ENCODE measurements at places on chromosomes 7 and 10. TPM values are rescaled to one million over a fixed set of nuclear protein-coding genes. Genes with fewer than 3 reads are reported as not detected.

Gene STOX1
- total RNA-seq: 2.1 TPM

Gene ANKRD30A
- total RNA-seq: not detected

Gene PPRC1
- 17.9 TPM for total RNA-seq

Gene ELAPOR2
- total RNA-seq: 6.0 TPM

Gene PLCE1
- total RNA-seq: 3.9 TPM

Gene NXPH1
- total RNA-seq: not detected

Gene MYPN
- total RNA-seq: 2.3 TPM

Gene CCDC146
- total RNA-seq: 3.3 TPM

Gene SPDYE11
- total RNA-seq: not detected

All from body of pancreas (tissue), 4 donors.